ENCODE measurements at places on chromosomes 5 and 9.

DNA sequence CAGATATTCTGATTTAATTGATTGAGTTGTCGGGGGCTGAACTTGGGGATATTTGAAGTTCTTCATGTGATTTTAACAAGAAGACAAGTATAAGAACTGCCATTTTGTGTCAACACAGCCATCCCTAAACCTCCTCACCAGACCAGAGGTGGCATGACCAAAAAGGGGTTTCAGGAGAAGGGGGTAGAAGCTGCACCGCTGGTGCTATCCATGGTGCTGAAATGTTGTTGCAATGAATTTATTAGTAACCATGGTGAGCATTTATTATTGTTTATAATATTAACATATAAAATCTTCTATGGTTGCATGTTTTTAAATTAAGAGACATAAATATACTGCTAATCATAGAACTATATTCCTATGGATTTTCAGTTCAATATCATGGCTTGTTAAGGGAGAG is 72.3 kb downstream of the GNA14 start:
- no peak for DNase-seq

GRCh38 chr9:22722492-22722891 is 275.9 kb downstream of the DMRTA1 start:
- no peak for DNase-seq

DNA sequence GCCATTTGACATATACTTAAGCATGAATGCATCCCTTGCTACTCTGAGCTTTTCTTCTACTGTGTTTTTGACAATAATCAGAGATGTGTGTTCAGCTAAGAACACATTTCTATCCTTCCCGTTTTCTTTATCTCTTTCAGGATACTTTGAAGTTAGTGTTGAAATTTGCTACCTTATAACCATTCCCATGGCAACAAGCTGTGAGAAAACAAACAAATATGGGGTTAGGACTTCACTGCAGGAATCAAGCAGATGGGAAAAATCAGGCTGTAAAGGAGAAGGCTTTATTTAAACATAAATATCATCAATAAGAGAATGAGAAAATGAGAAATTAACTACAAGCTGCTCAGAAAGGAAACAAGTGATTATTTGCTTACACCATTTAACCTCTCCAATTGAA is 35.2 kb downstream of the ZCCHC9 start:
- no peak for DNase-seq

- no peak for DNase-seq
Measured at GRCh38 chr9:94648185-94648584, 8.9 kb upstream of the FBP1 start.

- no peak for DNase-seq
Measured at GRCh38 chr9:99808454-99808853, 13.2 kb upstream of the NR4A3 start.

GRCh38 chr9:120944434-120944843 is 17.8 kb upstream of the TRAF1 start:
- DNase-seq = no peak

GRCh38 chr5:68021227-68021626 is 194.3 kb upstream of the PIK3R1 start:
- no peak for DNase-seq

- DNase-seq = no peak
Measured at GRCh38 chr9:27530915-27531755, 1.5 kb upstream of the MOB3B start.

- no peak for DNase-seq
Measured at GRCh38 chr5:126961702-126962101, 68.7 kb downstream of the MARCHF3 start.

- DNase-seq = no peak
Measured at GRCh38 chr9:16363916-16364315, 506.6 kb downstream of the BNC2 start.

Measured in activated T-helper 9 cell treated with anti-CD3 and anti-CD28 coated beads, Interleukin-2, amount 50 U/mL, for 16 hours (primary cell).